CD4-positive, alpha-beta memory T cell (primary cell): ENCODE measurements at places on chromosomes 5 and 9. TPM values are rescaled to one million over a fixed set of nuclear protein-coding genes. Genes with fewer than 3 reads are reported as not detected.
A peak's percentile ranks its signal among the peaks of the same experiment; 100 is the strongest.

- H3K4me3 ChIP-seq, result no peak overlapping the region
- no peak for DNase-seq
- no peak overlapping the region for H3K27ac ChIP-seq
- no peaks in the 10 kb centered on the region for H3K27me3 ChIP-seq
Observed at GRCh38 chr9:17272536-17272935, 137.7 kb downstream of the CNTLN start.

GRCh38 chr9:20508242-20508641 is 114.1 kb downstream of the MLLT3 start:
- H3K4me1 ChIP-seq, result peaks cover 58% of the 10 kb centered on the region
- no peak overlapping the region for H3K4me3 ChIP-seq
- no peak overlapping the region for H3K27ac ChIP-seq
- DNase-seq, result peak; percentile 29
- no peaks in the 10 kb centered on the region for H3K27me3 ChIP-seq

The FREM1 gene
- 0.14 TPM for total RNA-seq

- no peak for DNase-seq
- no peak overlapping the region for H3K4me3 ChIP-seq
- no peaks in the 10 kb centered on the region for H3K36me3 ChIP-seq
- no peaks in the 10 kb centered on the region for H3K4me1 ChIP-seq
- no peaks in the 10 kb centered on the region for H3K27me3 ChIP-seq
Observed at GRCh38 chr5:4513381-4513780, 626.7 kb upstream of the ADAMTS16 start.

DNA sequence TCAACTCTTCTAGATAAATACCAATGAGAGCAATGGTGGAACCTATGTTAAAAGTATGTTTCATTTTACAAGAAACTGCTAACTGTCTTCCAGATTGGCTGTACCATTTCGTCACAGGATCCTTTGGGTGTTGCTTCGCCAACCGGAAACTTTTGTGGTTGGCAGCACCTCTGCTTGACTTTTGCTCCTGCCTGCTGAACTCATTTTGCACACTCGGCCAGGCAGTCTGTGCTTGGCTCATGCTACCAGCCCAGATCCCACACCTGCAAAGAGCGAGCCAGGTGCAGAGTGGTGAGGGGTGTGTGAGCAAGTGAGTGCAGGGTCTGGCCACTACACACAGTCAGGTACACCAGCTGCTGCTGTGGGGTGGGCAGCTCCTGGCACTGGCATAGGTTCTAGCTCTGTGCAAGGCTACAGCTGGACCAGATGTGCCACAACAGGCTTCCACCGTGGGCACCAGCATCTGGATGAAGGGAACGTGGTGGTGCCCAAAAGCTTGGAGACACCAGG is 422.3 kb downstream of the PRR16 start:
- no peaks in the 10 kb centered on the region for H3K36me3 ChIP-seq
- no peaks in the 10 kb centered on the region for H3K27me3 ChIP-seq
- no peak overlapping the region for H3K27ac ChIP-seq
- H3K4me1 ChIP-seq, result no peaks in the 10 kb centered on the region

DNA sequence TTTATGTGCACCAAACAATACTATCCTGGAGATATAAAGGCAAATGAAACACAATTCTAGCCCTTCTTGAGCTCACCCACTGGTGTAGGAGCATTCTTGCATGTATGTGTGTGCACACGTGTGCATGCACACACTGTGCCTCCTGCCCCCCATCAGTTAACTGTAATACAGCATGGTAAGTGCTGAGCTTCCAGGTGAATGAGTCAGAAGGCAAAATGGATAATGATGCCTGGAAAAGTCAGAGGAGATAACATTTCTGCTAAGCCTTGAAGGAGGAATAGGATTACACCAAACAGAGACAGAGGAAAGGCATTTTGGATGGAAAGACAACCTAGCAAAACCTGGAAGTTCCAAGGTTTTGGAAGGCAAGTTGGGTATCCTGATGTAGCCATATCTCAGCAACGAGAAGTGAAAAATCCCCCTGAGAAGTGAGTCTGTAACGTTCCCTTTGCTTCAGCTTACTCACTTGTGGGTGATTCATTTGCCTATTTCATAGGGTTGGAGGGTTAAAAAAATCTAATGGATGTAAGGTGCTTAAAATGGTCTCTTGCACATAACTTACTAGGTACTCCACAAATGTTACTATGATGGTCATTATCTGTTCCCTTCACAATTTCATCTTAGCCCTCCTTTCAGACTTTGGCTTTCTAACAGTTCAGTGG is 101.4 kb upstream of the STC2 start:
- no peak overlapping the region for H3K4me3 ChIP-seq
- H3K27ac ChIP-seq, result no peak overlapping the region
- H3K27me3 ChIP-seq, result no peaks in the 10 kb centered on the region
- H3K4me1 ChIP-seq, result no peaks in the 10 kb centered on the region

GRCh38 chr5:27491746-27492439 is 453.5 kb upstream of the CDH9 start:
- H3K4me3 ChIP-seq, result no peak overlapping the region
- DNase-seq, result no peak
- no peak overlapping the region for H3K27ac ChIP-seq
- no peaks in the 10 kb centered on the region for H3K36me3 ChIP-seq
